ENCODE measurements at places on chromosomes 13 and 19.

GRCh38 chr13:74191410-74191809 lies 57.2 kb upstream of the KLF12 start:
- peak; percentile 80 for DNase-seq

DNA sequence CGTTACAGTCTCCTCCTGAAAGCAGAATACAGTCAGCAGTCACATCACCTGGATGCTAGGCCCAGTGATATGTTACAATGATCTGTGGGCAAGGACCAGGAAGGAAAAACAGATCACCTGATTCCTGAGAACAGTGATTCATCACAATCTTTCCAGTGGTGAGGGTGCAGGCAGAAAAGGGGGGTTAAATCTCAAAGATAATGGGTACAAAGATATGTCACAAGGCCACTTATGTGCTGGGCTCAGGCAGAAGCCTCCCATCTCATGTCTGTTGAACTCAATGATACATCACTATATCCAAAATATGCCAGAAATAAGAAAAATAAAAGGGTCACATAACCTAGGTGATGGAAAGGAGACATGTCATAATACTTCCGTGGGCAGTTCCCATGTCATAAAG lies 10.8 kb upstream of the ZNF91 start:
- no peak for DNase-seq

DNA sequence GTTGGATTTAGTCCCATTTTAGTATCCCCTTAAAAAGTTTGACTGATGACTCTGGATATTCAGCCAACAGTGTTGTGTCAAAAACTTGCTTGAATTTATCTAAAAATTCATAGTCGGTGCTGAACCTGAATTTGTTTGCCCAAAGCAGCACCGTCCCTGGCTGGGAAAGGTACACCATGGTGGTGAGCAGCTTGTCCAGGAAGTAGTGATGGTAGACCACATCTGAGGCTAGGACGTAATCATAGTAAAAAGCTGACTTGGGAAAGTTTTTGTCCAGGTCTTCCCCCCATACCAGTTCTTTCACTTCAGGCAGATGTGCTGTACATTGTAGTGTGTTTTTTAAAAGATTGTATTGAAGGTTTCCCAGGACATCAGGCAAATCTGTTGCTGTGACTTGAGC lies 8.8 kb downstream of the METTL21C start:
- no peak for DNase-seq

DNA sequence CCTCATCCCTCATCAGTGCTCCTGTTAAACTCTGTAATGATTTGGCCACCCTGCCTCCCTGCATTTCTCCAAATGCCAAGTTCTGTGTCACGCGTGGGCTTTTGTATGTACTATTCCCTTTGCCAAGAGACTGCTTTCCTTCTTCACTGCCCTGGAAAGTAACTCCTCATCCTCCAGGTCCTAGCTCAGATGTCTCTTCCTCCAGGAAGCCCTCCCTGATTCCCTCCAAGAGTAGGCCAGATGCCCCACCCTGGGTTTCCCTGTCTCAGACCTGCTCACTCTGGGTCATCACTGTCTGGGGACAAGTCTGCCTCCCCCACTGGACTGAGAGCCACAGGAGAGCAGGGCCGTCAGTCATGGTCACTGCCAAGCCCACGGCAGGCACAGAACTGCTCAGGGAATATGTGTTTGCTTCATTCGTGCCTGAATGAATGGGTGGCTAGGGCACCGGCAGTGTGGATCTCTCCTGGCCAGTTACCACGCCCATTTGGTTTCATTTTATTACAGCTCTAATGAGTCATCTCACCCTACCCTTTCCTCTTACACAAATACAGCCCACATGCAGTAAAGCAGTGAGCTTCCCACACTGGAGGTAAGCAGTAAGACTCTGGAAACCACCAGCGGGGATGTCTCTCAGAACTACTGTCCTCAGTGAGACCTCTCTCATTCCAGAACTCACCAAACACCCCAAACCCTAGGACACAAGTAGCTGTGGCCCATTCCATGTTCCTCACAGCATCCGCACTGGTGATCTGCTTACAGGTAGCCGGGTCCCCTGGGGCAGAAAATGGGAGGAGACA lies 12.1 kb upstream of the GPR4 start:
- no peak for DNase-seq

GRCh38 chr13:72864142-72865011 lies 82.4 kb downstream of the PIBF1 start:
- DNase-seq: peak; percentile 14

DNA sequence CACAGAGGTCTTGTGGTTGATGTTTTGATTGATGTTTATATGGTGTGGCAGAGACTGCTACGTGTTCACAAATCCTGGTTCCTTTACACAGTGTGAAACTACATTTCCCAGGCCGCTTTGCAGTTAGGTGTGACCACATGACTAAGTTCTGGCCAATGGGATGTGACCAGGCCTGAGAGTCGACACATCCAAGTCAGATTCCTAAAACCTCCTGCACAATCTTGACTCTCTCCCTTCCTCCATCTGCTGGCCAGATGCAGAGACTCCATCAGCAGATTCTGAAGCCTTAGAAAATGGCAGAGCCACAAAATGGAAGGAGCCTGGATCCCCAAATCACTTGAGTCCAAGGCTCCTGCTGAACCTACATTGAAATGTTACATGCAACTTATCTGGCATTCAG lies 12.6 kb downstream of the CD37 start:
- DNase-seq: peak; percentile 77

GRCh38 chr19:4012975-4013634 lies 5.6 kb downstream of the PIAS4 start:
- no peak for DNase-seq

DNA sequence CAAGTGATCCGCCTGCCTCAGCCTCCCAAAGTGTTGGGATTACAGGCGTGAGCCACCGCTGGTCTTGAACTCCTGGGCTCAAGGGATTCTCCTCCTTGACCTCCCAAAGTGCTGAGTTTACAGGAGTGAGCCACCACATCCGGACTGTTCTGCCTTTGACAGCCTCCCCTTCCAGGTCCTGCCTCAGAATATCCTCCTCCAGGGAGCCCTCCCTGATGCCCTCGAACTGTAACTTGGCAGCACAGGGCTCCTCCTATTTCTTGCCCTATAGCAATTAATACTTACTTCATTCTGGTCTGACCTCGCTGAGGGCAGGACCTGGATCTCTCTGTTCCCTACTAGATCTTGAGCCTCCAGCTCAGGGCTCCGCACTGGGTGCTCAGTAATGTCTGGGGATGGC lies 5.9 kb downstream of the CPT1C start:
- no peak for DNase-seq

- DNase-seq: no peak
Measured at GRCh38 chr13:26988059-26988769, 183.4 kb downstream of the USP12 start.

Data from eye (tissue), 1 donor.